ENCODE measurements at places on chromosomes 3 and 15.

DNA sequence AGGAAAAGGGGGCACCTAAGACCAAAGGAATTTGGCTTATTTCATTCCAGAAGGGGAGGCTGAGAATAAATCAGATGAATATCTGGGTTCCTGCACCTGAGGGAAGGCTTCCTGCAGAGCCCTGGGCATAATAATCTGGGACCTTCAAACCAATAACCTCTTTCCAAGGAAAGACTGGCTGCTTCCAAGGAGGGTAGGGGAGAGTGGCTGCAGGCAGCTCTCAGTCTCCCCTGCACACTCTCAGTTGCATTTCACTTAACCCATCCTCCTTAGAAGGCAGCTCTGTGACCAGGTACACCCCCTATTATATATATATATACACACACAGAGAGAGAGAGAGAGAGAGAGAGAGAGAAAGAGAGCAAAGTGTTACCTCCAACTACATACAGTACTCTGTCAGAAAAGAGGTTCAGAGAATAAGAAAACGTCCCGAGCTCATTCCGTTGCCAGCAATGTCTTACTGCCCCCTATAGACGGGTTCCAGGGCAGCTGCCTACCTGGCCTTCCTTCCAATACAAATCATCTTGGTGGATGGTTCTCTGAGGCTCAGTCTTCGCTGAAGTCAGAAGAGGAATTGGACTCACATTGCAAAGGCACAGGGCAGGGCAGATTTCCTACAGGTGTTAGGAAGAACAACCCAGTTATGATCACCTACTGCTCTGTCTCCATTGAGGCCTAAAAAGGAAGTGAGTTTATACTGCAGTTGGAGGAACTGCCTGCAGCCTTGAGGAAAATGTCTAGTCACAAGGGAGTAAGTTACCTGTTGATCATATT, 26.1 kb downstream of the CAPN3 start:
- peak; percentile 57 for DNase-seq

- DNase-seq = no peak
Observed at GRCh38 chr3:186354100-186354499, 7.9 kb downstream of the DGKG start.

DNA sequence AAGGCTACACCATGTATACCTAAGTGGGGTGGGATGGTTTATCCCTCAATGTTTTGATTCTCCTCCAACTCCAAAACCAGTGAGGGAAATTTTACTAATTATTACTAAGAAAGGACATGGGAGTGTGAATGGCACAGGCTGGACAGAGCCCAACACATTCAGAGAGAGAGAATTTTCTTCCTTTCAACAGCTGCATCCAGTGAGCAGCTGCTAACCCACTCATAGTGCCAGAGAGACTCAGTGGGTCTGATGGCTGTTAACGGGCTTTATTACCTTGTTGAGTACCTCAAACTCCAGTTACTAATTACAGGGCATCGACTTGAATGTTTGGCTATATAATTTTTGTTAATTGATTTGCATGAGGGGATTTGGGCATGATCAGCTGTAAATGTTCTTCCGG, 75.8 kb downstream of the RORA start:
- no peak for DNase-seq

DNA sequence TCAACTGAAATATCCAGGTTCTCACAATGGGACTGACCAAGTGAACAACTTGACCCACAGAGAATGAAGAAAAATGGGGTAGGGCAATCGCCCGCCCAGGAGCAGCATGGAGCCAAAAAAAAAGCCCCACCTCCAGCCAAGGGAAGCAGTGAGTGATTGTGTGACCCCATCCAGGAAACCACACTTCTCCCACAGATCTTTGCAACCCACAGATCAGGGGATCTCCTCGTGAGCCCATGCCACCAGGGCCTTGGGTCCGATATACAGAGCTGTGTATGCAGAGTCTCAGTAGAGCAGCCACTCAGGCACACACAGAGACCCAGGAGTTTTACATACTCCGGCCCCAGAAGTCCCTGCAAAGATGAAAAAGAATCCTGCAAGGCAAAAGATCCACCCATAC, 35.7 kb downstream of the PYGO1 start:
- no peak for DNase-seq

GRCh38 chr3:140911822-140912221, 29.8 kb upstream of the SLC25A36 start:
- DNase-seq = no peak

- no peak for DNase-seq
Observed at GRCh38 chr15:73767806-73768501, 14.8 kb upstream of the INSYN1 start.

DNA sequence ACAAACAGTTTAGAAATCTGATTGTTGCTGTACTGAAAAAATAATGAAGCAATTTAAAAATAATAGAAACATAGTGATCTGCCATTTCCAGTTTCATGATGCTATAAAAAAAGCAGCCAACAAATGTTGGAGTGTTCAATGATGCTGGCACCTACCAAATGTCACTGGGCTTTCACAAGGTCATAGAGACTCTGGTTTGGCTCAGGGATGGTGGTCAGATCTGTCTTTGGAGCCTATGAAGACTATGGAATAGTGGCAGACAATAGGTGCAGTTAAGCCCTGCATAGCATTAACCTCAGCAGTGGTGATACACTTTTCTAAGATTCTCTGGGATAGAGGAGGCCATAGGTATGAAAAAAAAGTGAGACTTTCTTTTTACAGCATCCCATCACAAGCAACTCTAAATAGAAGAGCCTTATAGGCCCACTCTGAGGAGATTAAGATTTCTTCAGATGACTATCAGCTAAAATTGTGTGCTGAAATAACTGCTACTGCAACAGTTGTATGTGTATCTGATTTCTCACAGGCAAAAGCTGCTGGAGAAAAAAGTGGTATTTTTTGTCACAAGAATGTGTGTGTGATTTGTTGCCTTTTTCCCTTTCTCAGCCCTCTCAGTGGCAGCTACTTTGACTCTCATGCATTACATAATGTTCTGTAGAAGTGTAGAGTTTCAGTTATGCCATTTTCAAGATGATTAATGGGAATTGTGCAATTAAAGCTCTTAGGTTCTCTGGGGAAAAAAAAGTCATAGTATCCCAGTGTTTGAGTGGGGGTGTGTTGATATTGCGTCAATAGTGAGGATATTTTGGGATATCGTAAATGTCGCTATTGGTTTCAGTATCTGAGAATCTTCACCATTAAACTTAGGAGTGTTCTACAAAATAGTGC, 137.4 kb downstream of the MBNL1 start:
- peak; percentile 89 for DNase-seq

GRCh38 chr3:129534428-129535027, 6.1 kb downstream of the RHO start:
- DNase-seq = no peak

DNA sequence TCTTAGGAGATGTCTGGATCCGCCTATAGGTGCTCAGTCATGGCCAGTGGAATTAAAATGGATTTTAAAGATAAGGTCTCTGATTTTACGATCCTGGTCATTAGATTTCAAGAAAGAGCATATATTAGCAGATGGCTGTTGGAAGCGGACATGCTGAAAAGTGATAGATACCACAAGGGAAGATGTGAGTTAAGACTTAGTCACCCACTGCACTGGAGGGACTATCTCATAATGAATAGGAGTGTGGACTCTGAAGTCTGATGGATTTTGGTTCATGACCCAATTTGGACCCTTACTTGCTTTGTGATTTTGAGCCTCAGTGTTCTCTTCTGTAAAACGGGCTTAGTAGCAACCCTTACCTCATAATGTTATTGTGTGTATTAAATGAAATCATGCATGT, 214.7 kb downstream of the CHST2 start:
- no peak for DNase-seq

DNA sequence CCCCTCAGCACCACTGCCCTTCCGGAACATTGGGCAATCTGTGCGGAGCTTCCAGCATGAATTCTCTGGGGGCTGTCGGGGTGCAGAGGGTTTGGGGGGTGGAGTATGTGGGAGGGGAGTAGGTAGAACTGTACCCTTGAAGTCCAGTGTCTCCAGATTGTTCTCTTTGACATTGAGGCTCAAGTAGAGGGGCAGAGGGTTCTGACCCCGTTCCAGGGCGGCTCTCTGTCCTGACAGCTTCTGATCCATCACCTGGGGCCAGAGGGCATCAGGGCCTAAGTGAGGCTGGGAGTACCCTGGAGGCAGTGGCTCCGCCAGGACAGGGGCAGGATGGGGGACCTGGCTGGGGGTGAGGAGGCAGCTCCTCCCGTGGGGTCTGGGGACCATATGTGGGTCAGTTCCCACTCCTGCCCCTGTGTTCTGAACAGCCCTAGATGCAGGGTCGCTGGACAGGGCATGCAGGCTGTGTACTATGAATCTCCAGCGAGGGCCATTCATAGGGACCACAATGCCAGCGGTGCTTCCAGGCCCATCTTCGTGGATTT, 22.1 kb downstream of the PLA2G4D start:
- no peak for DNase-seq

- DNase-seq = no peak
Observed at GRCh38 chr3:4351164-4351855, 48.1 kb downstream of the SETMAR start.

- no peak for DNase-seq
Observed at GRCh38 chr15:68791431-68792283, 29.0 kb downstream of the ANP32A start.

GRCh38 chr3:37494216-37494615, 319.8 kb upstream of the LRRFIP2 start:
- no peak for DNase-seq

DNA sequence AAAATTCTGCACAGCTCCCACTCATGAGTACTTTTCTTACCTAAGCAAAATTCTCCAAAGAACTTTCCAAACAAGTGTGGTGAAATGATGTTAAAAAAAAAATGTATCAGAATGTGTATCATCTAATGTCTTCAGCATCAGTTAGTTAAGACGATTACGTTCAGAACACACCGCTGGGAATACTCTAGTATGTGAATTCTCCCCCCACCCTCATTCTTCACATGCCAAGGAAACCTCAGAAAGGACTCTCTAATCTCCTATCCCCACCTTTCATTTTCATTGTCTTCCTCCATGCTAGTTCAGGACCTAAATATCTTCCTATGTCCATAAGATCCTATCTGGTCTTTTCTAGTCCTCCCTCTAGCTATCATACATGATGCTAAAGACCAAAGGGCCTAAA, 457.4 kb downstream of the SHQ1 start:
- DNase-seq = peak; percentile 13

GRCh38 chr3:52428151-52429005, 16.5 kb downstream of the SEMA3G start:
- DNase-seq = peak; percentile 93

DNA sequence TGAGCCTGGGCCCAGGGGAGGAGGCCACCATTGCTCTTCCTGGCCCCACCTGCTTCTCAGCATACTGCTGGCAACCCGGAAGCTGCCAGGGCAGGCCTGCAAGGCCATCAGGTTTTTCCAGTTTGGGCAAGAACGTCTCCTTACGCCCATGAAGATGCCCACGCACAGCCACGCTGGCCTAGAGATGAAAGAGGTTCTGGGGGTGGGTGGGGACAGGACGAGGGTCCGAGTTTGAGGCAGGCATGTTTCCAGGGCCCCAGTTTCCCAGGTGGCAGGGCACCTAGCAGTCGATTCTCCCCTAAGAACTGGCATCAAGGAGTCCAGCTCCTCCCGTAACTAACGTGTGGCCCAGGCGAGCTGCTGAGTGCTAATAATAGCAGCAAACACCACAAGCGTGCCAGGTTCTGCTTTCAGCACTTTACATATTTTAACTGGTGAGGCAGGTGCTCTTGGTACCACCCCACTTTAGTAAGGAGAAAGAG, 45.8 kb downstream of the ZNF710 start:
- DNase-seq = no peak

- DNase-seq = no peak
Observed at GRCh38 chr3:71088019-71088708, 495.4 kb downstream of the FOXP1 start.

DNA sequence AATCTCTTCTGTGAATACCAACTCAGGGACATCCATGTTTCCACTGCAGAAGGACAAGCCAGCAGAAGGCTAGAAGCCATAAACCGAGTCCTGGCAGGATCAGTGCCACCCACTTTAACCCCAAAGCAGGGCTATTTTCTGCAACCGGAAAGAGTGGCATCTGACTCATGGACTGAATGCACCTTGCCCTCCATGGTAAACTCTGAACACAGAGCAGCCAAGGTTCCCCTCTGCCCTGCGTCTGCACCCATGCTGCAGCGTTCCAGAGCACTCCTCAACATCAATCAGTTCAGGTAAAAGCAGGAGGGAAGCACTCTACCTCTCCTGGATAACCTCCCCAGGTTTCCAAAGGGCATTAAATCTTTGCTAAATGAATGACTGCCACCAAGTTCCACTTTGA, 801 bp upstream of the NGRN start:
- peak; percentile 16 for DNase-seq

- no peak for DNase-seq
Observed at GRCh38 chr3:39193391-39193790, 996 bp upstream of the XIRP1 start.

- DNase-seq = no peak
Observed at GRCh38 chr3:141476033-141476432, 10.8 kb upstream of the RASA2 start.

GRCh38 chr15:96672629-96673028, 342.1 kb downstream of the NR2F2 start:
- DNase-seq = no peak

DNA sequence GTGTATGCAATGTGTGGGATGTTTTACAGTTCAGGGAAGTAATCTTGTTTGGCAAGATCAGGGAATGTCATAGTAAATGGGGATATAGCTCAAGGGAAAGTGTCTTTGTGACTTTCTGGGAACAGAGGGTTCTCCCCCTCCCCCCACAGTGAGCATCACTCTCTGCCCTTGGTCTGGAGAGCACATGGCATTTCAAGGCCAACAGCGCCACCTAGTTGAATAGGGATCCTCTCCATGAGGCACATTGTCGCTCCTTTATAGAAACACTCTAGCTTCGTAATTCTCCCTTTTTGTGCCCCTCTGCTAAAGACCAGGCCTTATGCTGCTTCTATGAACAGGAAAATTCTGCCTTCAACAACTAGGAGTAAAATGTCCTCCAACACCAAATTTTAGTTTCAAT, 37.1 kb upstream of the ARNT2 start:
- DNase-seq = no peak

- no peak for DNase-seq
Observed at GRCh38 chr3:8618950-8619349, 25.6 kb downstream of the SSUH2 start.

- no peak for DNase-seq
Observed at GRCh38 chr3:113441051-113441770, at the start of gene CFAP44. CFAP44 (minus strand) TSS chr3:113441493; CDS start chr3:113433664, 7,829 bp downstream.

GRCh38 chr15:88274553-88275460, 18.3 kb upstream of the NTRK3 start:
- peak; percentile 77 for DNase-seq

DNA sequence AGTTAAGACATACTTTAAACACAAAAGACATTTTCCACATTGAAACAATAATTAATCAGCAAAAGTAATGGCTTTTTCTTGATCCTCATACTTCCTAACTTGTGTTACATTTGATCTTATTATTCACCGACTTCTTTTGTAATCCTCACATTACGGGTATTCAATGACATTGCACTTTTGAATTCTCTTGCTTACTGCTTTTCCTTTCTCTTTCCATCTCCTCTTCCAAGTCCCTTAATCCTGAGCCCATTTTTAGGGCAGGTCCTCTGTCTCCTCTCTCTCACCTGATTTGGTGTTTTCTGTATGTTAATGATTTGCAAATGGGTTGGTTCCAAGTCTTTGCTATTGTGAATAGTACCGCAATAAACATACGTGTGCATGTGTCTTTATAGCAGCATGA, 48.5 kb upstream of the RAP2B start:
- DNase-seq = no peak

Measured in adipocyte (in vitro differentiated cells).